IMR-90 (cell line): ENCODE measurements at places on chromosomes 2 and 18. TPM values are rescaled to one million over a fixed set of nuclear protein-coding genes. Genes with fewer than 3 reads are reported as not detected.

Gene ZFP36L2
- 1.8 and 2.2 TPM in 2 replicates for total RNA-seq

GRCh38 chr18:75880266-75880665, 452.8 kb upstream of the SMIM21 start:
- DNase-seq = no peak

DNA sequence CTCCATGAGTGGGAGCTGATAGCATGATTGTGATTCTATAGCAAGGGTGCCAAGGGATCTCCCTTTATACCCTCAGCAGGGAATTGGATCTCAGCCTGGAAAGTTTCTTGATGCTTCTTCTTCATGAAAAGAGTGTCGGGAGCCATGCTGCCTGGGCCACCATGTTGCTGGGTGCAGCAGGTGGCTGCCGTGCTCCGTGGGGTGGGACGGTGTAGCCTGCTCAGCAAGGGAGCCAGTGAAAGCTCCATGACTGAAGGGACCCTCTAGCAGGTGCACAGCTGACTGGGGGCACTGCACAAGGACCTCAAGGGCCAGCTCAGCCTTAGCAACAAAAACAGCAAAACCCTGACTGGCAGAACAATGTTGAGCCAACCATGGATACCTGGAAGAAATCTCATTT, 368.9 kb upstream of the HS6ST1 start:
- no peak for DNase-seq

- no peak for DNase-seq
These were observed 84.6 kb upstream of the ATP8B1 start for GRCh38 chr18:57887543-57888383.
